ENCODE measurements at places on chromosomes 3 and 15.

- DNase-seq, result no peak
Observed at GRCh38 chr3:156586905-156587759, 32.2 kb upstream of the SSR3 start.

- no peak for DNase-seq
Observed at GRCh38 chr3:16309558-16309957, 44.5 kb downstream of the OXNAD1 start.

DNA sequence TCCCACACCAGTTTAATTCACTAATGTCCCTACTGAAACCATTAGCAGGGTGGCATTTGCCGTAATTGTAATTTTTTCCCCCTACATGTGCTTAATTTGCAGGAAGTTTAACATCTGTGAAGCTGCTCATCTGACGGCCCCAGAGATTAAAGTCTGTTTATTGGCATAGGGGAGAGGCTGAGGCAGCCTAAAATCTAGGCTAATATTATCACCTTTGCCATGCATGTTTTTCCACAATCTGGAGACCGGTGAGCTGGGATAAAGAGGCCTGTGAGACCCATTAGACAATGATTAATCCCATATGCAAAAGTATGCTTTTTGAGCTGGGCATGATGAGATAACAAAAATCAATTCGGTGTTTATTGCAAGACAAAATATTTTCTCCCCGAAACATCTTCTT, 561.2 kb upstream of the ALCAM start:
- no peak for DNase-seq

DNA sequence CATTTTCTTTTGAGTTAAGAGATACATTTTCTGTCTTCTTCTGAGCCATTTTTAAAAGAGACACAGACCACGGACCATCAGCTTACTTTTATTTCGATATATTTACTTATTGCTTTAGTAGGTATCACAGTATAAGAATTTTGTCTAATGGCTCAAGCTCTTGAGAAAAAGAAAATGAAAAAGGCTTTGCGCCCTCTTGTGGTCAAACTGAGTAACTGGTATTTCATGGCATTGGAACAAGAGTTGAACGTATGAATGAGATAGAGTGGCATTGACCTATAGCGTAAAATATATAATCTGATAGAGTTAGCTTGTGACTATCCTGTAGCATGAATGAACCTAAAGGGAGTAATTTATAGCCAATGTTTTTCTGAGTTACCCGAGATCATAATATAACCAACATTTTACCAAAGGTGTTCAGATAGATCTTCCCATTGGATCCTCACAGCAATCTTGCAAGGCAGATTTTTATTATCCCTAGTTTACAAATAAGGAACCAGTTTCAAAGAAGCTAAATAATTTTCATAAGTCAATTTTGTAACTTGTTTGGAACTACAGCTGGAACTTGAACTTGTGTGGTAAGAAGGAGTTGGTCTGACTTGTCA, 154.6 kb downstream of the POLR2M start:
- no peak for DNase-seq

DNA sequence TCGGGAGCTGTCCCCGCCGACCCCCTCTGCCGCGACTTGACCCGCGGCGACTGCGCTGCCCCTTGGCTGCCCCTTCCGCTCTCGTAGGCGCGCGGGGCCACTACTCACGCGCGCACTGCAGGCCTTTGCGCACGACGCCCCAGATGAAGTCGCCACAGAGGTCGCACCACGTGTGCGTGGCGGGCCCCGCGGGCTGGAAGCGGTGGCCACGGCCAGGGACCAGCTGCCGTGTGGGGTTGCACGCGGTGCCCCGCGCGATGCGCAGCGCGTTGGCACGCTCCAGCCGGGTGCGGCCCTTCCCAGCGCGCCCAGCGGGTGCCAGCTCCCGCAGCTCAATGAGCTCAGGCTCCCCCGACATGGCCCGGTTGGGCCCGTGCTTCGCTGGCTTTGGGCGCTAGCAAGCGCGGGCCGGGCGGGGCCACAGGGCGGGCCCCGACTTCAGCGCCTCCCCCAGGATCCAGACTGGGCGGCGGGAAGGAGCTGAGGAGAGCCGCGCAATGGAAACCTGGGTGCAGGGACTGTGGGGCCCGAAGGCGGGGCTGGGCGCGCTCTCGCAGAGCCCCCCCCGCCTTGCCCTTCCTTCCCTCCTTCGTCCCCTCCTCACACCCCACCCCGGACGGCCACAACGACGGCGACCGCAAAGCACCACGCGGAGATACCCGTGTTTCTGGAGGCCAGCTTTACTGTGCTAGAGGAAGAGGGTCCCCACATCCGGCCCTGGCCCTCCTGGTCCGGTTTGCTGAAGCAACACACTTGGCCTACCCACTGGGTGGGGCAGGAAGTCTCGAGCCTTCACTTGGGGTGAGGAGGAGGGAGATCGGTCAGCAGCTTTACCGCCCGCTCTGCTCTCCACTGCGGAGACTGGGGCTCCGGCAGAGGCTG, at the start of gene RASSF1:
RASSF1 (minus strand) TSS at position 389 of the 882 bp plus-strand sequence; CDS start at position 358, 31 bp downstream.
- no peak for DNase-seq
